ENCODE measurements at places on chromosomes 16 and 17. TPM values are rescaled to one million over a fixed set of nuclear protein-coding genes. Genes with fewer than 3 reads are reported as not detected.

Gene RCVRN
- not detected for total RNA-seq

Gene LITAFD
- total RNA-seq = not detected

Gene PYCARD
- 0.63 TPM for total RNA-seq

Gene MMP28
- 0.13 TPM for total RNA-seq

Gene CACNG1
- total RNA-seq = 0.06 TPM

Gene SLC13A5
- total RNA-seq = not detected

Gene C17orf100
- 0.23 TPM for total RNA-seq

Gene ZNF629
- 14.5 TPM for total RNA-seq

Gene LIMD2
- total RNA-seq = 20.7 TPM

Gene FBXO31
- 16.7 TPM for total RNA-seq

Gene PER1
- 5.2 TPM for total RNA-seq

Gene PDE6G
- total RNA-seq = 0.35 TPM

Gene TRPV2
- total RNA-seq = 105 TPM

Gene GSG1L2
- total RNA-seq = not detected

Gene TSNAXIP1
- not detected for total RNA-seq

Gene DDX28
- 18.9 TPM for total RNA-seq

GRCh38 chr16:72434159-72434558 lies 262.2 kb upstream of the PMFBP1 start:
- no peak for DNase-seq

- DNase-seq = no peak
These were observed 43.0 kb upstream of the ZNF750 start for GRCh38 chr17:82882715-82883418.

DNA sequence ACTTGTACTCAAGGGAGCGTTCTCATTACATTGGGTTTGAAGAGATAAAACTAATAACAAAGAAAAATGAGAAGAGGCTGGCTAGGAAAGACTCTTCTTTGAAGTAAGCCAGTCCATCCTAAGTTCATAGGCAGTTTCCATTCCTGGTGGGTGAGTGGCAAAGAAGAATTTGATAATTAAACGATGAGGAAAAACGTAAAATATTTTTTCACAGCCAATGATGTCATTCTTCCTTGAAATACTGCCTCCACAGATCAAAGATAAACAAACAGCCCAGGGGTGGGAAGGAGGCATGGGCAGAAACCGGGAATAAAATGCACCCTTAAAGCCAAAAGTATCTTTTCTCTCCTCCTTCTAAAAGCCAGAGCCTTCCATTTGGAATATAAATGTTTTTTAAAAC lies 346.6 kb downstream of the PMP22 start:
- DNase-seq = no peak

DNA sequence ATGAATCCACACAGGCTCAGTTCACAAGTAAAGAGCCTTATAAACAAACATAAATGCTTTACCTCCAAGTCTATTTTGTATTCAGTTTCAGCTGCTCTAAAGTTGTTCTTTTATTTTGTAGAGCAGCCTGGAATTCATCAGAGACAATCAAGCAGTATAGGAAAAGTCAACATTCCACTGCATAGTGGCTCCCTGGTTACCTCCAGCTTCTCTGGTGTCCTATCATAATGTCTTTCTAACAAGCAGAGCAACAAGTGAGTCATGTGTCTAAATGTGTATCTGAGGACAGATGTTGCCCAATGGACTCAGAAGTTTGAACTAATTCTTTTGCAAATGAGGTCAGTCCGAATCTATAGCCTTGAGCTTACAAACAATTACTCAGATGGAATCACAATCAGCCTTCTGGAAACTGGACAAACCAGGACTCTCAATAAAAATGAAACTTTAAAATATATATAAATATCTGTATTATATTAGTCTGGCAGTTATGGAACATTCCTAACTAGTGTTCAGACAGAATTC lies 292.0 kb upstream of the TOM1L1 start:
- DNase-seq = no peak

- DNase-seq = no peak
These were observed 10.2 kb upstream of the NFATC3 start for GRCh38 chr16:68074850-68075555.

DNA sequence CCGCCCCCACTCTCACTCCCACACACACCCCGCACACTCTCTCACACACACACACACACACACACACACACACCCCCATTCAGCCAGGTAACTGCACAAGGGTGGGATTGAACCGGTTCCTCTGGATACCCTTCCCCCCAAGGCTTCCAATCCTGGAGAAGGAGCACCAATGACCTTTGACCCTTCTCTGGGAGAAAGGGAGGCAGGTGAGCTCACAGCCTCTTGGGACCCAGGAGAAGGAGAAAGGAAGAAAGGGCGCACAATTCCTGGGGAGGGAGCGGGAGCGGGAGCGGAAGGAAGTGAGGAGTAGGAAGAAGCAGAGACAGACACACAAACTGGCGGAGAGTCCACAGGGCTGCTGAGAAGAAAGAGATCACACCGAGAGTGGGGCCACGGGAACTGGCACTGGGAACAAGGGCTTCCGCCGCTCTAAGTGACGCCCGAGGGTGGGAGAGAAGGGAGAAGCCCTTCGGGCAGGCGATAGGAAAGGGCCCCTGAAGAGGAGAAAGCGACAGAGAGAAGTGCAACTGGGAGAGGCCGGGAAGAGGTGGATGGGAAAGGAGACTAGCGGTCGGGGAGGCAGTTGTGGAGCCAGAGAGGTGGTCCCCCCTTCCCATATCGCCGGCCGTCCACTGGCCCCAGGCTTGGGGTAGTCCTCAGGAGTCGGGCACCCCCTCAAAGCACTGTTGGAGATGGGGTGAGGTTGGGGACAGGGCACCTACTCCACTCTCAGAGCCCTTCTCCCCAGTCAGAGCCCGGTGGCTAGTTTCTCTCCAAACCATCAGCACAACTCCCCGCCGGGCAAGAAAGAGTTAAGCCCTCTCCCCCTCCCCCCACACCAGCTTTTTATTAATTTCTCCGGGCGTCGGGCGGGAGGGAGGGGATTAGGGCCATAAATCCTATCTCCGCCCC lies 1.3 kb downstream of the SAMD14 start:
- DNase-seq = no peak

- DNase-seq = no peak
These were observed 56.7 kb upstream of the C17orf78 start for GRCh38 chr17:37318931-37319594.

- DNase-seq = no peak
These were observed 45.5 kb upstream of the RBBP6 start for GRCh38 chr16:24493821-24494220.

DNA sequence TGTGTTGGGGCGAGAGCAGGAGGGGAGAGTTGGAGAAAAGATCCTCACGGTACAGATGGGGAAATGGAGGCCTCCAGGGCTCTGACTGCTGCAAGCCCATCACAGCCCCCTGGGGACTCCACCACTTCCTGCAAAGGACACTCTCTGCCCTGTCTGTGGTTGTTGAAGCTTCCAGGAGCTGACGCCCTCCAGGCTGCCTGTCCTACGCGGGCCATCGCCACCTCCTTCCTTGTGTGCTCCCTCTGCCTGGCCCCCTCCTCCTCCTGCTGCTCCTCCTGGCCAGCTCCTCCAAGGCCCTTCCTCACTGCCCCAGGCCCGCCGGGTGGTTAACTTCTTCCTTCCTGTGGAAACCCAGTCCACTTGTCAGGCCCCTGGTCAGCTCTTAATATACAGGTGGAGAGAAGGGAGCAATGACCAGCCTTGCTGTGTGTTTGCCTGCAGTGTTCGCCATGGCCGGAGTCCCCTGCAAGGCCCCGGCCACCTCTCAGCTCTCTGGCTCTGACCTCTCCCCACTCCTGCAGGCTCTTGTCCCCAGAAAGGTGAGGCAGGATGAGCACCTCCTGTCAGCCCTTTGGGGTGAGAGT lies 18.4 kb upstream of the STAC2 start:
- no peak for DNase-seq

GRCh38 chr16:54842743-54843423 lies 87.8 kb upstream of the IRX5 start:
- no peak for DNase-seq

GRCh38 chr17:71251951-71252350 lies 868.9 kb upstream of the SOX9 start:
- no peak for DNase-seq

GRCh38 chr16:50136399-50136798 lies 16.7 kb upstream of the TENT4B start:
- no peak for DNase-seq

- peak; percentile 39 for DNase-seq
These were observed 23.8 kb upstream of the ARHGAP44 start for GRCh38 chr17:12765548-12765947.

DNA sequence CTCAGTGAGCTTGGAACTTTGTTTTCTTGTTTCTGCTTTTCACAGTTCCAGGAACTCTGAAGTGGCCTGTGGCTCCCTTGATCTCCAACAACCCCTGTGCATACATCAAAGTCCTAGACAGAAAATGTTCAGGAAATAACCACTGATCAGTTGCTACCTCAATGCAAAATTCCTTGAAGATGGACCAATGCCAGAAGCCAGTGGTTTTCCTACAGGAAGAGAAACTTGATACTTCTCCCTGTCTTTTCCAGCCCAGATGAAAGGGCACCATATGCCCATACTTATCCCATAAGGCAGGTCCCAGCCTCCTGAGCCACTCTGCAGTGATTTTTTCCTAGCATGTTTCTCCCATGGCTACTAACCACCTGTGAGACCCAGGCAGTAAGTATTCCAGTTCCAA lies 12.3 kb upstream of the CDRT4 start:
- peak; percentile 86 for DNase-seq

DNA sequence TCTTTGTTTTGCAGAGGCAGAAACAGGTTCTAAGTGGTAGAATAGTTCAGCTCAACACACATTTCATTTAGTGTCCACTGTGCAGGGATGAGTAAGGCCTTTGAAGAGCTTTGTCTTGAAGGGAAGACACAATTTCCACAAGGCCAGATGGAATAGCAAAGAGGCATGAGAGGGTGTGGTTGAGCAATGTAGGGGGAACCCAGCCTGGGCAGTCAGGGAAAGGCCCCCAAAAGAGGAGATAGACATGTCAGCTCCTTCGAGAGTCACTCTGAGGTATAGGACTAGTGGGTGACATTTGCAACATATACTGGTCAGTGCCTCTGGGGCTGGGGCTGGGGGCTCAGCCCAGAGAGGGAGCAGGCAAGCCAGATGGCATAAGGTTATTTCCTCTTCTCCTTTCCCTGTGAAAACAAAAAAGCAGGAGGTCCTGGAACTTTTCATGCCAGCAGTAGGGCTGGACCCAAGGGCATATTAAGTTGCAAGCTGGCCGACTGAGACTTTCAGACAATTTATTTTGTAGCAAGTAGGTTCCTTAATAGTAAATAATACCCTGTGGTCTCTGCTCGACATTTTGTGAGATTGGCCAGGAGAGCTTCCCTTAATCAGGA lies 7.1 kb downstream of the ALKBH5 start:
- no peak for DNase-seq

DNA sequence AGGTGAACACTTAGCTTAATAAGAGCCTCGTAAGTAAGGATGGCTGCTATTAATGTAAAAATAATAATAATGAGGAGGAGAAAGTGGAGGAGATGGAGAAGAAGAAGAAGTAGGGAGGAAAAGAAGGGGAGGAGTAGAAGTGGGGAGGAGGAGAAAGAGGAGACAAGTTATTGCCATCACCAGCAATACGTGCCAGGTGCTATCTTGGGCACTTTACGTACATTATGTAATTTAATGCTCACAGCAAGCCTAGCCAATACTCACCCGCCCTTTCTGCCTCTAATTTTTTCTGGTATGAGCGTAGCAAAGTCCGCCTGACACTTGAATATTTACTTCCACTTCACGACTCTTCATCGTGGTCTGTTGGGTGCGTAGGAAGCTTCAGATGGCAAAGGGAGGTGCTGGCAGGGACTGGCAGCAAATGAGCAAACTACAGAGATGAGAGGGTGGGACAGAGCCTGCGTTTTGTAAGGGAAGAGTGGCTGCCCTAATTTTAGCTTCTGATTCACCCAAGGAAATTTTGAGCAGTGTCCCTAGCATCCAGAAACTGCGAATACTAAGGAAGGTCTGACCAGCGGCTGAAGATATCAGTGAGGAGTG lies 42.1 kb upstream of the CDH13 start:
- no peak for DNase-seq

DNA sequence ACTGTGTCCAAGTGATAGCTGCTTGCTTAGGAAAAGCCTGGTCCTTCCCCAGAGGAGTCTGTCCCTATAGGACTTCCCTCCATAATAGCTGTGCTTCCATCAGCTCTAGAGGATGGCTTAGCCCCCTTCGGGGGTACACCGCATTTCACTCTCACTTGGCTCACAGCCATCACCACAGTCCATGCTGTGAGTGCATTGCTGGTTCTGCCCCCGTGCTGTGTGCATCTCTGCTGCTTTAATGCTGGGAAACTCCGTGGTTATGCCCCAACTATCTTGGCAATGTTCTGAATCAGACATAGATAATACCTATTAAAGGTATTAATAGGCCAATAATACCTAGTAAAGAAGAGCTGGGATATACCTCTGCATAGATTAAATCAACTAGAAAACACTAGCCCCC lies 58.3 kb downstream of the SIAH1 start:
- no peak for DNase-seq

DNA sequence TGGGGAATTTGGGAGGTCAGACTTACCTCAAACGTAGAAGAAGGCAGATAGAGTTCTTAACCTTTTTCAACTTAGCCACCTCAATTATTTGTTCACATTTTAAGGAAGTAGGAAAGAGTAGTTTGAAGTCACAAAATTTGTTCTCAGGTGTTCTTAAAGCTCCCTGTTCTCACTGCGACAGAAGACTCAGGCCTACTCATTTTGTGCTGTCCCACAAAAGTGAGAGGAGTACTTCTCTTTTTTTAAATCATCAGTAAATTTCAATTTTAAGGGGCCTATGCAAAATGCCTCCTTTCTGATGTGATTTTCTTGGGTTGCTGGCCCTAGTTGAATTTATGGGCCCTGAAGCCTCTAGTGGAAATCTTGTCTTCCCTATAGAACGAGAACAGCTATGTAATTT lies 133.4 kb downstream of the MAP2K6 start:
- DNase-seq = no peak

DNA sequence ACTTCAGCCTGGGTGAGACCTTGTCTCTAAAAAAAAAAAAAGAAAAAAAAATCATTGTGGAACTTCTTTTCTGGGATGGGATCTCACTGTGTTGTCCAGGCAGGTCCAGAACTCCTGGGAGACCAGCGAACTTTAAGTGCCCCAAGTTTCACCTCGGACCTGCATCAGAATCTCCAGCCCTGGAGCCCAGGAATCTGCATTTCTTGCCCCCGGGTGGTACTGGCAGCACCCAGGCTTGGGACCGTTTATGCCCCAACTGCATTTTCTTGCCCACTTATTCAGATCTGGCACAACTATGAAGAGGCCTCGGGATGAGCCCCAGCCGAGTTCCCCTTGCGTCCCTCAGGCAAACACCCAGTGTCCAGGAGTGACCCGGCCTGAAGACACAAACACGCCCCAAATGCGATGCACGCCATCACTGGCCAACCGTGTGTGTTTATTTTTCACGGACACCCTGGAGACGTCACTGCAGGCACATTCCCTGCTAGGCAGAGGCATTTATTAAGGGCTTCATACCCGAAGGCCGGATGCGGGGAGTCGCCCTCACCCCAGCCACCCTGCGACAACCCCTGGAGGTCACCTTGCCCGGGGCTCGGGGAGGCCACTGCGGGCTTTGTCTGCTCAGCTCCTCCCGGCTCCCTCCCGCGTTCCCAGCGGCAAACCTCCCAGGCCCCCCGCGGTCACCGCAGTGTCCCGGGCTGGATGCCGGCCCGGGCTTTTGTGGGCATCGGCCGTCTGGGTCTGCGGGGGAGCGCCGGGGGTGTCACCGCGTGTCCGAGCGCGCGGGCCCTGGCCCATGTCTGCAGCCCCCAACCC lies 684 bp upstream of the SPIRE2 start:
- DNase-seq = peak; percentile 50

- no peak for DNase-seq
These were observed 45.0 kb downstream of the CDH13 start for GRCh38 chr16:82671741-82672140.

GRCh38 chr17:60355663-60356594 lies 36.0 kb downstream of the USP32 start:
- no peak for DNase-seq

All from HT1080 (cell line).